NCI-H1417 (cell line): ENCODE measurements at places on chromosomes 1 and 21.

DNA sequence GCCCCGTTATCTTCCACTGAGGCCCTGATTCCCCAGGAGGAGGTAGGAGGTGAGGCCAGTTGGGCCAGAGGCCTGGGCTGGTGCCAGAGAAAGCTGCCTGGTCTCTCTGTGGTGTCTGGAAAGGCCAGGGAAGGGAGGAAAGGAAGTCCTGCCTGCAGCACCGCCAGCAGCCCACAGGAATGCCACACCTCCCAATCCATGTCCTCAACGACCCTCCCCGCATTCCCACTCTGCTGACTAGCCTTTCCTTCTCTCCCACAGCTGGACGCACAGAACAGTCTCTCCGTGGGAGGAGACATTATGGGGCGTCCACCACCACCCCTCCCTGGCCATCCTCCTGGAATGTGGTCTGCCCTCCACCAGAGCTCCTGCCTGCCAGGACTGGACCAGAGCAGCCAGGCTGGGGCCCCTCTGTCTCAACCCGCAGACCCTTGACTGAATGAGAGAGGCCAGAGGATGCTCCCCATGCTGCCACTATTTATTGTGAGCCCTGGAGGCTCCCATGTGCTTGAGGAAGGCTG, 18.0 kb downstream of the CSF1 start:
- DNase-seq: no peak

- no peak for DNase-seq
Observed at GRCh38 chr21:41111681-41112080, 56.3 kb upstream of the BACE2 start.

GRCh38 chr1:60367532-60367931, 294.0 kb upstream of the C1orf87 start:
- DNase-seq: no peak

- no peak for DNase-seq
Observed at GRCh38 chr1:242147096-242147976, 148.4 kb upstream of the MAP1LC3C start.

DNA sequence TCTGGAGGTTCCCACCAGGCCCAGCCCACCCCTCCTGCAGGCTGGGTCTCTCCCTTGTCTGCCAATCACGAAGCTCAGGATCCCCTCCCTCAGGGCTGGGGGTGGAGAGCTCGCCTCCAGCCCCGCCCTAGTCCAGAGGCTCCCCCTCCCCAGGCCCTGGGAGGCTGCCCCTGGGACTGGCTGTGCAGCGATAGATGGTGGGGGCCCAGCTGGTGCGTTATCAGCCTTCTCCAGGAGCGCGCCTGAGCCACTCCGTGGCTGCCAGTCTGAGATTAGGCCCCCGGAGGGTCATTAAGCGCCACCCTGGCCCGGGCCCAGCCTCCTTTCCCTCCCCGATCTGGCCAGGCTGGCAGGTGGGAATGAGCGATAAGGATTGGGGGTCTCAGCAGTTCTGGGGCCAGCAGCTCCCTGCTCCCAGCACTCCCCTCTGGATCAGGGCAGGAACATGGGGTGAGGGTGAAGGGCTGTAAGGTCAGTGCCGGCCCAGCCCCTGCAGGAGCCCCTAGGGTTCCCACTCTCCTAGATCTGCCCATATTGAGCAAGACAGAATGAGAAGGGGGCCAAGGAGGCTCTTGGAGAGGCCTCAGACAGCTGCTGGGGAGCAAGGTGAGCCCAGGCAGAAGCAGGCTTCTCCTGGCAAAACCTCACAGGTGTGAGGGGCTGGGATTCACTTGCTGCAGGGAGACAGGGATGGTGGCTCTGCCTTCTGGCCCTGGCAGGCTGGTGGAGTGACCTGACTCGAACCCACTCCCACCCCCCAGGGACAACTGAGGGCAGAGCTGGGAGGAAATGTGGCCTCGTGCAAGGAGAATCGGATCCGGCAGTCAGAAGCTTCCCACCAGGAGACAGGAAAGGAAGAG, 8.5 kb downstream of the PDZK1IP1 start:
- no peak for DNase-seq

DNA sequence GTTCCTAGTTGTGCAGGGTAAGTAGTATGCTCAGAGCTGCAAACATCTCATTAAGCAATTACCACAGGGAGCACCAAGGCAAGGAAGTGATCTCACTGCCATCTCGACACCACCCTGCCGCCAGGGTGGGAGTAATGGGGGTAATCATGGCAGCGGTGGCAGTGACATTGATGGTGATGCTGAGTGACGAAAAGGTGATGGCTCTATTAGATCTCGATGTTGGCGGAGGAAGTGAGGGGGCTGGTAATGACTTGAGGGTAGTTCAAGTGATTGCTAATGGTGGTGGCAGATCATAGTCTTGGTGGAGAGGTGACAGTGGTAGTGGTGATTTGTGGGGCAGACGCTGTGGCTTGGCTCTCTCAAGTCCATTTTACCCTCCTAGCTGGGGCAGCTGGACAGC, 25.4 kb upstream of the TENT5B start:
- no peak for DNase-seq

- no peak for DNase-seq
Observed at GRCh38 chr1:172567720-172568119, 34.8 kb downstream of the SUCO start.

DNA sequence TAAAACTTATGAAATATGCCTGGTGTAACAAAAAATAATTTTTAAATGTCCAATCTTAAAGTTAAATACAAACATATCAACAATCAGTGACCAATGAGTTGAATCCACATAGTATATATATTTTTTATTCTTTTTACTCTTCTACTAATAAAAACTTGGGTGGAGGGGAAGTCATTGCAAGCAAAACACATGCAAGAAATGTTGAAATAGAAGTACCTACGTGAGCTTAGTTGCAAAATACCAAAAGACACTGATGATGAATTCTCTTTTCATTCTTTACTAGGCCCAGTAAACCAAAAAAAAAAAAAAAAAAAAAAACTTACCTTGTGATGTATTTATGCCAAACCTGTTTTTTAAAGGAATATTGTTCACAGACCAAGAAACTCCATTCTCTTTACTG, 26.4 kb upstream of the PLA2G4A start:
- no peak for DNase-seq

GRCh38 chr1:118247593-118247992, 62.6 kb upstream of the SPAG17 start:
- peak; percentile 51 for DNase-seq

- DNase-seq: no peak
Observed at GRCh38 chr1:84969489-84970250, 27.2 kb downstream of the MCOLN2 start.

GRCh38 chr1:16718908-16719533, 21.3 kb upstream of the RNU1-4 start:
- DNase-seq: no peak

GRCh38 chr1:212760126-212760823, 31.3 kb downstream of the NSL1 start:
- DNase-seq: no peak

GRCh38 chr1:99869304-99869703, 19.1 kb downstream of the AGL start:
- no peak for DNase-seq

GRCh38 chr1:155004352-155005075, 1.9 kb downstream of the ZBTB7B start:
- peak; percentile 64 for DNase-seq

DNA sequence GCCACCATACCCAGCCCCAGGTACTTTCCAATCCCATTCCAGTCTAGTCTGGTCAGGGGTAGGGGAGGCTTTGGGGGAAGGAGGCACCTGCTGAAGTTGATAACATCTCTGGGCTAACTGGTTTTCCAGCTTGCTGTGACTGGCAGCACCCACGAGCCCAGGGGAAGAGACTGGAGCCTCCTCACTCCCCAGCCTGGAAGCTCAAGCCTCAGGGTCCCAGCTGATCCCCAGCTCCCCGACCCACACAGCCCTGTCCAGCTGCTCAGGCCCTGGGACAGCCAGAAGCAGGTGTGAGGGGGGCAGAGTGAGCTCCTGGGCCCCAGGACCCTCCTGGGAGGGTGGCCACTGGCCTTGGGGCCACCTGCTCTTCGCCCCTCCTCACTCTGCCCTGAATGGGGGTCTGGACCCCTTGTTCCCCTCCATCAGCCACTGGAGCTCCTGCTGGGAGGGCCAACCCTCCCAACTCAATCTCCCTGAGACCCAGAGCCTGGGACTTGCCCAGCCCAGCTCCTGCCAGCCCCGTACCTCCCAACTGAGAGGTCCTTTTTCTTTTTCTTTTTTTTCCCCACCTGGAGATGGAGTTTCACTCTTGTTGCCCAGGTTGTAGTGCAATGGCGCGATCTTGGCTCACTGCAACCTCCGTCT, 23.5 kb upstream of the RNU1-4 start:
- no peak for DNase-seq

- no peak for DNase-seq
Observed at GRCh38 chr1:3181956-3182355, 113.0 kb downstream of the PRDM16 start.

DNA sequence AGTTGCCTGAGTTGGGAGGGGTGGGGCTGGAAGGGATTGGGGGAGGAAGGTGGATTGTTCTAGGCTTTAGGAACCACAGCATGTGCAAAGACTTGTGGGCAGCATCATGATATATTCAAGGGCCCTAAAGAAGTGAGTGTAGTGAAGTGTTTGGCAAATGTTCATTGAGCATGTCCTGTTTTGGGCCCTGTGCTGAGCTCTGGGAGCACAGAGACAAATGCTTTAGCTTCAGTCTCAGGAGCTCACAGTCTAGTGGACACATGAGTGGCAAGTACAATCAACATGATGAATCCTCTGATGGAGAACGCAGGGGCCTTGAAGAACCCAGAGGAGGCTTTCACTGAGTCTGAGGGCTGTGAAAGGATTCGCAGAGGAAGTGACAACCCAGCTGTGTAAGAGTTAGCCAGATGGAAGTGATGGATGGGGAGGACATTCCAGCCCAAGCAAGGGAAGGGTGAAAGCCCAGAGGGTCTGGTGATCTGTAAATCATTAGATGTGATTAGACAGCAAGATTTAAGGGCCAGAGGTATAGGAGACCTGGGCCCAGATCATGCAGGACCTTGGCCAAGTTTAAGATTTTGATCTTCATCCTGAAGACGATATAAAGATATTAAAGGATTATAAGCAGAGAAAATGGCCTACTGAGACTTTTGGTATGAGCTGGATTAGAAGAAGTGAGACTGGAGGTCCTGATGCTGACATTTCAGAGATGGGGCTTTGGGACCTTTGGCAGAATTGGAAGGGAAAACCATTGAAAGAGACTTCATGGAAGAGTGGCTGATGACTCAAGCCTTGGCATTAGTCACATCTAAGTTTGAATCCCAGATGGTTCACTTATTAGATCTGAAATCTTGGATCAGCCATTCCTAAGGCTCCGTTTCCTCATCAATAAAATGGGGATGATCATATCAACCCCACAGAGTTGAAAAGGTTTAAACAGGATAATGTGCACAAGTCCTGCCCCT, 4.6 kb downstream of the IPO13 start:
- DNase-seq: peak; percentile 76

- DNase-seq: peak; percentile 9
Observed at GRCh38 chr1:182175361-182175931, 113.9 kb upstream of the ZNF648 start.

- no peak for DNase-seq
Observed at GRCh38 chr1:150185481-150185880, 35.8 kb downstream of the PLEKHO1 start.

DNA sequence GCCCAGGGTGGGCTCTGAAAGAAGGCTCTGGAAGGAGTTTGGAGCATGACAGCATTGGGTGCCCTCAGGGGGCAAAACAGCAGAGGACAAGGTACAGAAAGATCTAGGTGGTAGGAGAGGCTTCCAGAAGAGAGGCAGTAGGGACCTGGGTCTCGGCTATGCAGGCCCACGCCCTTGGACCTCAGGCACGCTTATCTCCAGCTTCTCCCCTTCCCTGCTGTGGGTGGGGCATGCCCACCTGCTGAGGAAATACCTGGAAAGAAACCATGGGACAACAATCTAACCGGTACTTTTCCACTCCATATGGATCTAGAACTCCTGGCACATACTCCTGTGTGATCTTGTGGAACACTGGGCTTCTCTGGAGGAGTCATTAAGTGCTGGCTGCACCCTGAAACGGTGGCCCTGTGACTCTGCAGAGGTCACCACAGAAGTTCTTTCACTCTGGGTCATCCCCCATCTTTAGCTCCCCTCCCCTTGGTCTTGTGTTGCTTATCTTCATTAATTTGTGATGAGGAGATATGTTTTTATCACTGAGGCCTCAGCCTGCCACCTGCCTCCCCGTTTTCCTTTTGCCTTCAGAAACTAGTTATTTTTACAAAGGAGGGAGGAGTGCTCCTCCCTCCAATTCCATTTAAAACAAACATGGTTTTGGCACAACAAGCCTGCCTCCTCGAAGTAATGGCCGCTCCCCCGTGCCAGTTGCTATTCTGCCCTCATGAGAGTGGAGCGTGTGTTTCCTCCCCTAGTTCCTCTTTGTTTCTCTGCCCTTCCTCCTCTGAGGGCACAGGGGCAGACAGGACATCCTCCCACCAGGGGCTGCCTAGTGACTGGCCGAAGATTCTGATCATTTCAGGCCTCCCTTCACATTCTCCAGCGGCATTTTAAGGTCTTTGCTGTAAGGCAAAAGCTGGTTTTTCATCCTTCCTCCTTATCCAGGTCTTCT, 78.0 kb upstream of the ATP5PO start:
- DNase-seq: no peak

DNA sequence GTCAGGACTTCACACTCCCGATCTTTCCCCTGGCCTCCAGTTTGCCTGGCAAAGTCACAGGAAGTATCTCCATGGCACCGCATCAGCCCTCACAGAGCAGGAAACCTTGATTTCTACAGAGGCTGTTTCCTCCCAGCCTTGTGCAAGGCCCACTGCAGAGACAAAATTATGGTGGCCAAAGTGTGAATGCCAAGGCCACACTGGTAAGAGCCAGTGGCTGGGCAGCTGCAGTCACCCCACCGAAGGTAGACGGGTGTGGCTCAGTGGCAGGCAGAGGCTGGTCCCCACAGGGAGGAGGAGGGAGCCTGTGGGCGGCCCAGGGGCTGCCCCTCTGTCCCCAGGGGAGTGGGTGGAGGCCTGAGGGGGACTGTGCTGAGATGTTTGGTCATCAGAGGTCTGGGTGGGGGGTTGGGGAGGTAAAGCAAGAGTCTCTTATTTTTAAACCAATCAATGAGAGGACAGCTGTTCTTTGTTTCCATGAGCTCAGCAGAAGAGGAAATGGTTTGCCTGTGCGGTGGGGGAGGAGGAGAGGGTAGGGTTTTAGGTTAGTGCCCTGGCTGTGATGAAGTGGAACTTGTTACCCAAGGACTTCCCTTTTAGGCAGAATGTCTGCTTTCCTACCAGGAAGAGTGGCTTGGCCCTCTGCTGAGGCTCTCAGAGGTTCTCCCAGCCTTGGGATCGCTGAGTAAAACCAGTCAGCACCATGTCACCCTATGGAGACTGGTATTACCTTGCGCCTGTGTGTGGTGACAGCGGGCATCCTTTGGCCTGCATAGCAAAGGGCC, 18.0 kb upstream of the BTG2 start:
- DNase-seq: peak; percentile 62

DNA sequence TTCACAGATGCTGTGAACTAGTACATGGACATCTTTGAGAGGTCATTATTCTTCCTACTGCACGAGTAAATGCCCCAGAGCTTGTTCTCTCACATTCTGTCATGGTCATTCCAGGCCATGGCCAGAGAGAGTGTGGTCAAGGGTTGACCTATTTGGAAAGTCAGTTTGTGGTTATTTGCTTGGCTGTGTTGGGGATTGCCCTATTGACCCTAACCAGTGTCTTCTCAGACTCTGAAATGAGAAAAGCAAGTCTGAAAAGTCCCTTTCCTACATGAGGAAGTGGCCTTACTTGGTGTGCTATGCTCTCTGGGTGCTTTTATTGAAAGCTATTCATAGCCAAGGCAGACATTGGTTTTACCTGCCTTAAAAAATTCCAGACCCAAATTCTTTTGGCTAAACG, 26.6 kb downstream of the CLIC6 start:
- no peak for DNase-seq
